ENCODE measurements at places on chromosomes 11 and 22.

DNA sequence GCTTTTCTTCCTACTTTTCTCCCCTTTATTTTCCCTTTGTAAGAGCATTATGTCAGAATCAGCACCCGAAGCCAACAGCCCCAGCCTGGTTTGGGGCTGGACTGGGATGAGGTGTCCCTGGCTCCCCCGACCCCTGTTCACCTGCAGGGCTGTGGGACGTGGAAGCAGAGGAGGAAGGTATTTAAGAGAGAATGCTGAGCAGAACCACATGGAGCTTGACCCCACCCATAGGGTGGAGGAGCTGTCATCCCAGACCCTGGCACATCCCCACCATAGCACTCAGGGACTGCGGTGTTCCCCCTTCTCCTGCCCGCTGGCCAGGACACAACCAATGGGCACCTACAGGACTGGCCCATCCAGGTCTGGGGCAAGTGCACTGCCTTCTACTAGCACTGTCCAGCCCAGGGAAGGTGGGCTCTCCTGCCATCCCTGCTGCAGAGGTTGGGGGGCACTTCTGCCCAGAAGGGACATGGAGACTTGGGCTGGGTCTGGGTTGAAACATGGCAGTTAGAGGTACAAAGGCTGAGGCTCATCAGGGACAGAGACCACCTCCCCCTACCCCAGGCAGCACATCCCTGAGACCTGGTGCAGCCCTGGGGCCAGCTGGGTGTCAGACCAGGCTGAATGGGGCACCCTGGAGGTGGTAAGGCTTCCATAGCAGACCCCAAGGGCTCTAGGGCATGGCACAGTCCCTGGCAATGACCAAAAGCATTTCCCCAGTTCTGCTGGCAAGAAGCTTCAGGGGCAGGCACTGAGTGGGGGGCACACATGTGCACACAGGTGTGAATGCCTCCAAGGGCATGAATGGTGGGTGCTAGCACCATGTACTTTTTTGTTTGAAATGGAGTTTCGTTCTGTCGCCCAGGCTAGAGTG, 19.7 kb downstream of the TANGO2 start:
- DNase-seq: no peak

DNA sequence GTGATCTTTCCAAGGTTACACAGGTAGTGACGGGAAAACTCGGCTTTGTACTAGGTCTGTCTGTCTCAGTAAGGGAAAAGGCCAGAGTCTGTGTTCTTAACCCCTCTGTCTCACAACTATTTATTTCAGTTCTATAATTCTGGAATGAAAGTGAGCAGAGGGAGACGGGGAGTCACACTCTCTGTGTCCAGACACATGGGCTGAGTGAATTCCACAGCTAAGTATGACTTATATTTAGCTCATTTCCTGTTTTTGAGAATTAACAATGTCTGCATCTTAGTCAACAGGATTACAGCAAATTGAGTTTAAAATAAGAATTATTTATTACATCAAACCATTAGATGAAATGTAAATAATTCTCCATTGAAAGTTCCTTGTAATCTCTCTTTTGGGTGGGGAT, 62.5 kb upstream of the OR4B1 start:
- no peak for DNase-seq

DNA sequence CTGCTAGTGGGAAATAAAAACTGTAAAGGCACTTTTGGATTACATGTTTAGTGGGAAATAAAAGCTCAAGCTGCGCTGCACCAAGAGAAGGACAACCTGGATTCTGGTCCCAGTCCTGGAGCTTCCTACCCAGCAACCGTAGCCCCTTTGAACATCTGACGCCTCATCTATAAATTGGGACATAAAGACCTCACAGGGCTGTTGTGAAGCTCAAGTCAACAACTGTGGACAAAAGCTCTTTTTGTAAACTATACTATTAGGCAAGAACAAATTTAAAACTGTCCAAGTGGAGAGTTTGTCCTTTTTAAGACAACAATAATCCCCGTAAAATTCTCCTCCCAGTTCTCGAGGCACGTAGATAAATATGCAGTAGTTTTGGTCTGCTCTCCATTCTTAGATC, 17.6 kb upstream of the PCF11 start:
- DNase-seq: no peak

DNA sequence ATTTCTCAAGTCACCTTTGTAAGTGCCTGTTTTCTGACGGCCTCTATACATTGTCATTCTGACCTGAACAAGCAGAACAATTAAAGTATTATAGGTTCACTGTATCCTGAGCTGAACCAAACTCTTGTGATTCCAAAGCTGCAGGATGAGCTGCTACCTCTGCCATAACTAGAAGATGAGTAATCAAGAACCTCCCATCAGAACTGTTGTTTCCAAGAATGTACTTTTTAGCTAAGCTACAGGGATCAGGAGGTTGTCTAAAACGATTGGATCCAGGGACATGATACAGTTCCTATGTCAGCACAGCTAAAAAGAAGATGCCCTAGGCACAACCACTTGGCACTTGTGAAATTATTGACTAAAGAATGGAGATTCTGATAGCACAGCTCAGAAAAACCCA, 288.4 kb upstream of the CCDC90B start:
- DNase-seq: no peak

- no peak for DNase-seq
These were observed 48.9 kb downstream of the CDPF1 start for GRCh38 chr22:46201059-46201757.

DNA sequence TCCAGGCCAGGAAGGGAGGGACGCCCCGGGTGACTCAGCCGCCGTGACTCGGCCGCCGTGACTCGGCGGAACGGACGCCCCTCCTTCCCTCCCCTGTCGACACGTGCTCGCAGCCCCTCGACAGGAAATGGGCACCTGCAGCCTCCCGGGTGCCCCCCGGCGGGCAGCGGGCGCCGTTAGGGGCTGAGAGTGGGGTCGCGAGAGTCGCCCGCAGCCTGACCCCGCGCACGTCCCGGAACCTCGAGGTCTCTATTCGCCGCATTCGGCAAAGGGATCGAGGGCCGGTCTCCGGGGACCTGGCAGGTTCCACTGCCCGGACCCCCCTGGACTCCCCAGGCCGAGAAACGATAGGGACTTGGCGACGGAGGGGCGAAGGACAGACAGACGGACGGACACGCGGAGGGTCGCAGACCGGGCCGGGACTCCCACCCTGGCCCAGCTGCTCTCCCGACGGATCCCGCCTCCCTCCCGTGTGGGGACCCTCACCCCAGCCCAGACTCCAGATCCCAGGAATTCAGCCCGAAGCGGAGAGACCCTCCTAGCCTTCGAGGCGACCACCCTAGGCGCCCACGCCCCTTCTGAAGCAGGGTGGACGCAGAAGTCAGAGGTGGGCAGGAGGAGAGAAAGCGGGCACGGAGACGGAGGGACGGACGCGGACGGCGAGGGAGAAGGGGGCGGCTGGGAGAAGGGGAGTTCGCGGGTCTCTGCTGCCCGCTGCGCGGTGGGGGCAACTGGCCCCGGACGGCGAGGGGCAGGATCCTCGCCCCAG, 648 bp downstream of the FOSL1 start:
- DNase-seq: peak; percentile 77

DNA sequence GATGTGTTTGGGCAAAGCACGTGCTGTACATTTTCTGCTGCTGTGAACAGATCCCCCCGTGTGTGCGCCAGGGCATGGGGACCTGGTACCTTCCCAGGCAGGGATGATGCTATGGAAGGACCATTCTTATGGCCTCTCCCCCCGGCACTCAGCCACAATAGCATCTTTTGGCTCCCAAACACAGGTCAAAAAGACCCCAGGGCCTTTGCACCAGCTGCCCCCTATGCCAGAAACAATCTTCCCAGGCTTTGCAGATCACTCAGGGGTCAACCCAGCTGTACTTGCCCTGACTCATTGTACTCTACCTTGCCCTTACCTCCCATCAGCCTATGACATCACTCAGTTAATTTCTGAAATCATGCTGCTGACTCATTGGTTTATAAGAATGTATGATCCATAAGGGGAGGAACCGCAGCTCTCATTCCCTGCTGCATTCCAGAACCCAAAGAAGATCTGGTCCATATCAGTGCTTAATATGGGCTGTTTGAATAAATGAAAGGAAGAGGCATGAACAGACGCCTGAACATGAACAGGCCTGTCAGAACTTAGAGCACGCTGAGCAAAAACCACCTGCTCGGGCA, 100.7 kb downstream of the CELSR1 start:
- DNase-seq: no peak

- no peak for DNase-seq
These were observed 20.4 kb upstream of the L3MBTL2 start for GRCh38 chr22:41184679-41185078.

GRCh38 chr11:111699579-111700156, 66.5 kb downstream of the PPP2R1B start:
- DNase-seq: no peak

Measured in stimulated activated CD4-positive, alpha-beta T cell treated with anti-CD3 and anti-CD28 coated beads, Interleukin-2, amount 100 ng/mL, for 4 hours (primary cell).